ENCODE measurements at places on chromosomes 16 and 17.

DNA sequence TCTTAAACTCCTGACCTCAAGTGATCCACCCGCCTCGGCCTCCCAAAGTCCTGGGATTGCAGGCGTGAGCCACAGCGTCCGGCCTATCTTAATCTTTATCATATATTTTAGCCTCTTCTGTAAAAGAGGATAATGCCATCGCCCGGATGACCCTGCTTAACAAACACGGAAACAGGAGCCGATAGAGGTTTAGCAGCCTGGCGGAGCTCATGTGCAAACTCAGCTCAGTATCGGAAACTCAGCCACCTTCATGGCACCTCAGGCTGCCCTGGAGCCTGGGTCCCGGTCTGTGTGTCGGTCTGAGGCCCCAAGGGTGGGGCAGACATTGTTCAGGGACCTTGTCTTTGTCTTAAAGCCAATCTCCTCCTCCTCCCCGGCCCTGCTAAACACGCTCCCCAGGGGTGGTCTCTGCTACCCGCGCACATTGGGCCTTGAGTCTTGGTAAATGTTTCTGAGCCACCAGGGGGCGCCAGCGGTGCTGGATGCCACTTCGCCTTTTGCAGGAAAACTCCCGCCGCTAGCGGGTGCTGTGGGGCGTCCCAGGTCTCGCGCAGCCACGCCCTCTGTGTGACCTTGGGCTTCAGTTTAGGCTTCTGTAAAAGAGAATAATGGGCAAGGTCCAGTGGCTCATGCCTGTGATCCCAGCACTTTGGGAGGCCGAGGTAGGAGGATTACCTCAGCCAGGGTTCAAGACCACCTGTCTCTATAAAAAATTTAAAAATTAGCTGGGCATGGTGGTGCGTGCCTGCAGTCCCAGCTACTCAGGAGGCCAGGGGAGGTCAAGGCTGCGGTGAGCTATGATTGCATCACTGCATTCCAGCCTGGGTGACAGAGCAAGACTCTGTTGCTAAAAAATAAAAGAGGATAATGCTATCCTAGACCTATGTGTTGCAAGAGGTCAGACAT is 2.7 kb downstream of the CETP start:
- DNase-seq = peak; percentile 68

- no peak for DNase-seq
Observed at GRCh38 chr17:51010173-51010675, 110.4 kb downstream of the SPAG9 start.

- DNase-seq = no peak
Observed at GRCh38 chr17:28878981-28879380, 18.6 kb downstream of the FLOT2 start.

DNA sequence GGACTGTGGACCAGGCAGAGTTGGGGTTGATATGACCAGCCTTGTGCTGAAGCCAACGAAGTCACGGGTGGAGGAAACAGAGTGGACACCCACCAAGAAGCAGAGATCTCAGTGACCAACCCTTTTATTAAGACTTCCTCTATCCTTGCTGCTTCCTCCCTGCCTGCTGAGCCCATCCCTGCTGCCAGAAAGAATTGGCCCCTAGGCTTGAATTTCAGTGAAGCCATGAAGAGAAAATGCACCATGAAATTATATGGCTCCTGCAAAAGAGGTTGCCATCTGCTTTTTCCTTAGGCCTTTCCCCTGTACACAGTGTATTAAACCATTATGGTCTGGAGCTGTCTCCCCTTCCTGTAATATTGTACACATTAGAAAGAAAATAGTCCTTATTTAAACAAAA is 246.7 kb downstream of the HS3ST3B1 start:
- DNase-seq = no peak

DNA sequence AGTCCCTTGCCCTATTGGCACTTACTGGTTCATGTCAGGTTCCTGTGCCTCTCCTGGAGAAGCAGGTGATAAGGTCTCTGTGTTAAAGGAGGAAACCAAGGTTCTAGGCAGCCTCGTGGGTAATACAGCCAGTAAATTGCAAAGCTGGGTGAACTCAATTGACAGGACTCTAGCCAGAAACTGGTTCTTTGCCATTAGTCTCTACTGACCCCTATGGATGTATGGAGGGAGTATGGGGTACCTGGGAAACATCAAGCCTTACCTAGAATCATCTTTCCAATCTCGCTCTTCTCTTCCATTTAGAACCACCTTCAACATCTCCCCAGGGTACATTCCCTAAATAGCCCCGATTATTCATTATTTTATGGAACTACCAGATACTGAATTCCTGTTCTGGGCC is 169.3 kb downstream of the CDH13 start:
- DNase-seq = no peak

- DNase-seq = no peak
Observed at GRCh38 chr17:79799538-79800324, 2.9 kb upstream of the CBX8 start.

DNA sequence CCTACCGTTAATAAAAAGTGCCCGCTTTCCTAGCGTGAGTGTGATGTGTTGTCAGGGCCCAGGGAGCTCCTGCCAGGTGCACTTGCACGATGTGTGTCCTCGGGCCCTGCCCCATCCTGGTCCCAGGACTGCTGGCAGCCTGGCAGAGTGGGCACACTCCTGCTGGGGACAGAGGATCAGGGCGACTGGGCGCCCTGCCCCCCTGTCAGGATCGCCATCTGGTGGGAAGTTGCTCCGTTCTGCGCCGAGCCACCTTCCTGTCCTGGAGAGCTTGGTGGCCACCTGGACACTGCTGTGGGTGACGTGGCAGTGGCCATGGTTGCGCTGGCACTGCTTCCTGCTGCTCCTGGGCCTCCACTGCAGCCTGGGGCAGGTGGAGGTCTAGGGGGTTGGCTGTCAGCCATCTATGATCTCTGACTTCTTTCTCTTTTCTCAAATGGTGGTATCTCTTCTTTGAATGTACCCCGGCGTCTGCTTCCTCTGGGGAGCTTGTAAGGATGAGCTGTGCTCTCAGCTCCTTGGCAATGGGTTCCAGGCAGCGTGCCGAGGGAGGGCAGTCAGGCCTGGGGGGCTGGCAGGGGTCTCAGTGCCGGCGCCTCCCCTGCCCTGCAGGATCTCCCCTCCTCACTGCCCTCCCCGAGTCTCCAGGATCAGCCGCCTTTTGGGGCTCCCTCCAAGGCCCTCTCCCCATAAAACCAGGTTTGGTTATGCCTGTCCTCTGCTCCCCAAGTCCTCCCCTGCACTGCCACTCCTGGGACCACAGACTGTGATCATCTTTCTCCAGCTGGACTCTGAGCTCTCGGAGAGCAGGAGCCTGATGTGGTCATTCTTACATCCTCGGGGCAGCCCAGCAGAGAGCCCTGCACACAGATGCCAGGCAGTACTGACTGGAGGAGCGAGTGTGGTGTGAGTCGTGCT is 76.9 kb downstream of the AMFR start:
- DNase-seq = no peak

GRCh38 chr16:61270726-61271125 is 765.5 kb downstream of the CDH8 start:
- DNase-seq = no peak

DNA sequence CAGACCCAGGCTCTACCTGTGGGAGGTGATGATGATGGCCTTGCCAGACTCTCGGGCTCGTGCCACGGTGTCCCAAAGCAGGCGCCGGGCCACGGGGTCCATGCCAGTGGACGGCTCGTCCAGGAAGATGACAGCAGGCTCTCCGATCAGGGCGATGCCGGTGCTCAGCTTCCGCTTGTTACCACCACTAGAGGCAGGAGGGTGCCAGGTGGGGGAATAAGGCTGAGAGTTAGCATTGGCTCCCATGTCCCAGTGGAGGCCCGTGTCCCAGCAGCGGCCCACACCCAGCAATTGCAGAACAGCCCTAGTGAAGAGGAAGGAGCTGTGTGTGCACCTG is 10.3 kb upstream of the RNPS1 start:
- DNase-seq = no peak

DNA sequence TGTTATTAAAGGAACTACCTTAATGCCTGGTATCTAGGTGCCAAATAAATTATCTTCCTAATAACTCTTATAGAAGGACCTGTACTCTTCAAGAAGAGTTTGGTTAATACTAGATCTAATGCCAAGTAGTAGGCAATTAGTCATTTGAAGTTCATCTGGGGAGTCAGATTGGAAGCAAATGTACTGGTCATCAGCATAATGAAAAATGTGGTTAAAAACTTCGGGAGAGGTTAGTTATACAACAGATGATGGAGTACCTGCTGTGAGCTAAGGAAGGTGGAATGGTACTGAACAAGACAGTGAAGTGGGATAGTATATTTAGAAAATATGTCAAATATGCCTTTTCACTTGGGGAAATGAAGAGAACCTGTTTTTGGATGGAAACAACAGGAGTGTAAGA is 49.2 kb downstream of the TNRC6A start:
- no peak for DNase-seq

- DNase-seq = no peak
Observed at GRCh38 chr16:79640513-79641360, 40.2 kb upstream of the MAF start.

DNA sequence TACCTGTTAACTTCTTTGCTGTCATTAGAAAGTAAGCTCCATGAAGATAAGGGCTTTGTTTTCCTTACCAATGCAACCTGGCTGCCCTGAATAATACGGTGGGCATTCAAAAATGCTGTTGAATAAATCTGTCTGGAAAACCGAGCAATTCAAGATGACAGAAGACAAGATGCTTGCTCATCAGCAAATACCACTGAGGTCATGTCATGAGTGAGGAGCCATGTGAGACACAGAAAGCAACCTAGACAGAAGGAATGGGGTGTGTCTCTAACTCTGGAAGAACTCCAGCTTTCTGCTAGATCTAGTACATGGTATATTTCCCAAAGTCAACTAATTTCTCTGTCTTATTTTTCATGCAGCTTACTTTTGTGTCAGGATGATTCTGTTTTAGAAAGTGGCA is 64.2 kb downstream of the STH start:
- DNase-seq = no peak

DNA sequence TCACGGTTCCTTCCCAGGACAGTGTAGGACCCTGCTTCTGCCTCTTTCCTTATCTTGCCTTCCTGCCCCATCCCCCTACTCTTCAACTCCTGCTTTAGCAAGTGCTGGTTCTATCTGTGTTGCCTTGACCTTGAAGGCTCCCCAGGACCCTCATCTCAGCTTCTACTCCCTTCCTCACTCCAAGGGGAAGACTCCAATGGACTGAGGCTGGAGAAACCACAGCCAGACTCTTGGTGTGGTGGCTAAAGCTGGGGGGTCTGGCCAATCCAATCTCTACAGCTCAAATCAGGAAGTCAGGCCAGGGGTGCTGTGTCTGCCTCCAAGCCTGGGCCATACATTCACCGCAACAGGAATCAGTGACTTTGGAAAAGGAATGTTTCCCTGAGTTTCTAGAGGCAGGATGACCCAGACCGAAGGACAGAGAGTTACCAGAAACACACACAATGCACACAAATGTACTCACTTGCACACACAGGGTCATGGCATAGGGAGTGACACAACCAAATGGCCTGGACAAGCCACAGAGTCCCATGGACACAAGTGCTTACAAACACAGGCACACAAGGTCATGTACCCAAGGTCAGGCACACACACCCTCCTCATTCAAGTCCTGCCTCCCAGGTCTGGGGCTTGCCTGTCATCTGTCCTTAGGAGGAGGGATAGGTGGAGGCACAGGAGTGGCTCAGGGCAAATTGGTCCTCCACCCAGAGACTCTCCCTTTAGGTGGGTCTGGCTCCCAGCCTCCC is 1.7 kb upstream of the HSD11B2 start:
- DNase-seq = no peak

DNA sequence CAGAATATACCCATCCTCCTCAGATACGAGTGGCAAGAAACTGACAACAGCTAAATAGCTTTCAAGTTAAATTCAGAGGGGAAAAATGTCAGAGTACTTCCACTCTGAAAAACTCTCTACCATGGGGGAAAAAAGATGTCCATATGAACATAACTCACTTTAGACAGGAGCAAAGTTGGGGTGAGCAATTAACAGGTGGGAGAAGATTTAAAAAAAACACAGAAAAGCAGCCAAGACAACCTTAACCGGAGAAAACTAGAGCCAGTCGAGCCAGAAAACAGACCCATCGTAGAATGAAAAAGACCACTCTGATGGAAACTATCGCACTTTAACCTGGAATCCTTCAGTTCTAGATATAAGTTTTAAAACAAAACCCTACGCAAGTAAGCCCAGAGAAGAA is 833 bp downstream of the TERF2 start:
- no peak for DNase-seq

GRCh38 chr17:36506831-36507230 is 20.4 kb downstream of the ZNHIT3 start:
- no peak for DNase-seq

GRCh38 chr17:2244545-2245525 is 58.8 kb downstream of the SMG6 start:
- DNase-seq = peak; percentile 81

- peak; percentile 73 for DNase-seq
Observed at GRCh38 chr16:566475-567372, at the start of gene NHLRC4. NHLRC4 (plus strand) TSS chr16:567005; CDS start chr16:568048, 1,043 bp downstream.

- DNase-seq = no peak
Observed at GRCh38 chr16:28858421-28858820, 5.2 kb upstream of the SH2B1 start.

DNA sequence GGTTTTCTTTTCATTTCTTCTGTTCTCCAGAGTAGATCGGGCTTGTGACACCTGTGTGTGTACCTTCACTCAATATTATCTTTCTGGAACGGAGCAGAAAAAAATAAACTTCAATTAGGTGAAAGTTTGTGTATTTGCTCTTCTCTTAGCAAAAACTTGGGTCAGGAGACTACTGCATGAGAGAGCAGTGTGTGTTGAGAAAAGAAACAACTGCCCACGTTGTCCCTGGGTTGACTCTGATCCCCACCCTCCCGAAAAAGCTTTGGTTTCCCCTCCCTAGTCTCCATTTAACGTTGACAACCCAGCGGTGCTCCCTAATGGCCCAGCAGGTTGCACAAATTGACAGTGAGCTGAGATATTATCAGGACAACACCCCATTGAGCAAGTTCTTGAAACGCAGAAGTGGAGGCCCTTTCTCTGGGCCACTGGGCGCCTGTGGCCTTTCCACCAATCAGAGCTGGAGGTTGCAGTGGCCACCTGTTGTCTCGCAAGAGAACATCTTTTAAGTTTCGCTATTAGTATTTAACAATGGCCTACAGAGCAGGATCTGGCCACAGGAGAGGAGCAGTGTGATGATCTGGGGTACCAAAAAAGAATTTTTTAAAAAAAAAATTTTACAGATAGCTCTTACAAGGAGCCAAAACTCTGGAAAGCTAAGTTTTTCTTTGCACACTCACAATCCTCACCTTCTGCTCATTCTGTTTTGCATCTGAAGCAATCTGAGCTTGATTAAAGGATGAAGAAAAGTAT is 1.5 kb upstream of the TOX3 start:
- DNase-seq = no peak
